ENCODE measurements at places on chromosomes 3 and 15.

DNA sequence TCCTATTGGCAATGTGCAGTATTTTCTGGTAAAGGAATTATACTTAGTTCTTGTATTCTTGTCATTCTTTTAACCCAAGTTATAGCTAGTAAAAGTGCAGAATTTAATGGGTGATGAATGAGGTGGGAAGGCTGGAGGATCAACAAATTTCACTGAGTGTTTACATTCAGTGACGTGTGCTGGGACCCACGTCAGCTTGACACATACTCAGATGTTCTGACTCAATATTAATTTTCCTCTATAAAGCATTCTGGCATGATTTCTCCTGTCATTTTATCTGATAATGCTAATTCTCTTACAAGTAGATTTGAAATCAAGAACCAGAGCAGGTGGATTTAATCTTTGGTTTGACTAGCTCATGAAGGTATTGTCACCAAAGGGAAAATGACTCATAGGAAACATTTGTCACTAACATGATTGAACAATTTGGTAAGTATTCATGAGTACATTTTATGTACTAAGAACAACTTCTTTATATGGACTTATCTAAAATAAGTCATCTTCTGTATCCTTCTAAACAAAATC is 71.0 kb upstream of the SYNPR start:
- no peak for DNase-seq

DNA sequence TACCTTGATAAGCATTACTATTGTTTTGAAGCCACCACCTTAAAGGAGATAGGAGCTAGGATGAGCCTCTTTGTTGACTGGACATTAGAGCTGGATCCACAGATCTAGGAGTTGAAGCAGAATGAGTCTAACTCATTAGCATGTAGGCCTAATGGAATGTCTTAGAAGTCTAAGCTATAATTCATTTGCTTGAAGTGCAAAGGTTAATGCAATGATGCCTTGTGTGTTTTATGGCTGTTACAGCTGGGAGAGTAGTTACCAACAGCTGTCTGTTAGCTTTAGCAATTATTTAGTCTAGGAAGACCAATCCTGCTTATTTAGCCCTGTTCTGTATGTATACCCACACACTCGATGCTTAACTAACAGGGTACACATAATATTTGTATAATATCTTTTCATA is 419.3 kb downstream of the TUSC7 start:
- no peak for DNase-seq

DNA sequence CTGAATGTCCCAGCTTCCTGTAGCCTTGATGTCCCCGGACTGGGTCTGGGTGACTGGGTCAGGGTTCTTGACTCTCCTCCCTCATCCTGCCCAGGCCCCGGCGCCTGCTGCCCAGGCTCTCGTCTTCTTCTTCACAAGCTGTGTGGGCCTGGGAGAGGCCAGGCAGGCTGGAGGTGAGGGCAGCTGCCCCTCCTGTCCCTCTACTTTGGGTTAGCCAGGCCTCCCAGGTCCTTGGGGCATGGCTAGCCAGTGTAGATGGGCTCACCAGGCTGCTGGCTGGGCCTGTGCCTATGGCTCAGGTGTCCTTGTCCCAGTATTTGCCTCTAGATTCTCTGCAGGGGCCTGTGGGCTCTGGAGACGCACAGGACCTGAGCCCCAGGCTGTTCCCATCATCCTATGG is 31.8 kb downstream of the TKT start:
- DNase-seq, result no peak

- no peak for DNase-seq
Measured at GRCh38 chr15:85362436-85363081, 17.8 kb upstream of the AKAP13 start.

DNA sequence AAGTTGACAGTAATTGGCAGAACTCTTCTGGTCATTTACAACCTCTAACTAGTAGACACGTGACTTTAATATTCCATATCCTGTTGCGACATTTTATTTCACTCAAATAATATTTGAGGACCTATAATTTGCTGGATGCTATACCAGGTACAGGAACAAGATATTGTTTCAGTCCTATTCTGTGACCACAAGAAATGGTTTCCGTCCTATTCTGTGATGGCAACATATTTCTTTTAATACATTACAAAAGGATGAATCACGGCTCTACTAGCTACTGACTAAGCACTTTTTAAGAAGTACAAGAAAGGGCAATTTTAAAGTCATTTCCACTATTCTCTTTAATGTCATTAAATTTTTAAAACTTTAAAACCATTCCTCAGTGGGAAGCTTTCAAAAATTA is 400.2 kb downstream of the CNTN3 start:
- DNase-seq, result no peak

DNA sequence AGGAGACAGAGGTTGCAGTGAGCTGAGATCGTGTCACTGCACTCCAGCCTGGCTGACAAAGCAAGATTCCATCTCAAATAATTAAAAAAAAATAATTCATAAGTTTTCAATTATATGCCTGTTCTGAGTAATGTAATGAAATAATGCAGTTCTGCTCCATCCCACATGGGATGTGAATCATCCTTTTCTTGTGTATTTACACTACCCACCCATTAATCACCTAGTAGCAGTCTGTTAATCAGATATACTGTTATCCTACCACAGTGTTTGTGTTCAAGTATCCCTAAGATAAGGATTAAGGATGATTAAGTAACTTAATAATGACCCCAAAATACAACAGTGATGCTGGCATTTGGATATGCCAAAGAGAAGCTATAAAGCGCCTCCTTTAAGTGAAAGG is 38.8 kb downstream of the PIGB start:
- no peak for DNase-seq

DNA sequence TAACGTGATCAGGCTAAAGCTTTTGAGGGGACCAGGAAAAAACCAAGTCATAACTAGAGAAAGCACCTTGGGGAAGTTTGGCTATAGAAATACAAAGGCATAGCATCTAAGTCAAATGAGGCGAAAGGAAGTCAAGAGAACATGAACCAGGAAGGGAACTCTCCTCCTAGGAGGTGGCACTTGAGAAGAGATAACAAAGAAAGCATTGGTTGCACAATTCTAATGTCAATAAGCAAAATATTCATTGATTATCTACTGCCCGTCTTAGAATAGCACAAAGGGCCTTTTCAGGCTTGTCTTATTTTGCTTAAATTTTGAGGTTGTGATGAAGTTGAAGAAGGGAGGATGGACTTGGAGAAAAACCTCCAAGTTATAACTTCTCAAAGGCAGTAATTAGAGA is 73.4 kb downstream of the ALCAM start:
- DNase-seq, result no peak

DNA sequence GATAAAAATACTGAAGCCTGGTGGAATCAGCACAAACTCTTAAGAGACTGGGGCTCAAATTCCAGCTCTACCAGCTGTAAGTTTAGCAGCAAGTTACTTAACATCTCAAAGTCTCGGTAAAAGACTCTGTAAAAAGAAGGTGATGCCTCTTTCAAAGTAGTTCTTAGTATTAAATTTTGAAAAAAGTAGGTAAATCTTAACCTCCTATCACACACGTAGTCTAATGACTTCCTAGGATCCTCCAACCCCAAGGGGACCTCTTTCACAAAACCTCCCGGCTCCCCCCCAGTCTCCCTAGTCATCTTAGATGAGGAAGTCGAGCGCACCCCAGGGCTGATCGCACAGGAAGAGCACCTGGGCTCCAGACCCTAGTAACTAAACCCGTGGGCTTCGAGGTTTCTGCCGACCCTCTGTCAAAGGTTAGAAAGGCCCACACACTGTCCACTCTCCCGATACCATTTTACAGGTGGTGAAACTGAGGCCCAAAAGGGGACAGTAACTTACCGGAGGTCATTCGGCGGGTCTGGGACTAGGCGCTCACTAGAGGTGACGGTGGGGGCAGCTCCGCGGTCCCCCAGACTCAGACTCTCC is 427 bp downstream of the MBD4 start:
- DNase-seq, result peak; percentile 57

Measured in left lobe of liver (tissue), 2 donors.